Dorsolateral prefrontal cortex (tissue), 122 donors: ENCODE measurements at places on chromosomes 4 and X.

GRCh38 chr4:147651563-147651962 lies 32.4 kb downstream of the PRMT9 start:
- no peak for DNase-seq

GRCh38 chr4:151887031-151887815 lies 126.4 kb upstream of the GATB start:
- no peak for DNase-seq

- DNase-seq = no peak
Measured at GRCh38 chr4:188372829-188373228, 233.6 kb downstream of the TRIML1 start.

DNA sequence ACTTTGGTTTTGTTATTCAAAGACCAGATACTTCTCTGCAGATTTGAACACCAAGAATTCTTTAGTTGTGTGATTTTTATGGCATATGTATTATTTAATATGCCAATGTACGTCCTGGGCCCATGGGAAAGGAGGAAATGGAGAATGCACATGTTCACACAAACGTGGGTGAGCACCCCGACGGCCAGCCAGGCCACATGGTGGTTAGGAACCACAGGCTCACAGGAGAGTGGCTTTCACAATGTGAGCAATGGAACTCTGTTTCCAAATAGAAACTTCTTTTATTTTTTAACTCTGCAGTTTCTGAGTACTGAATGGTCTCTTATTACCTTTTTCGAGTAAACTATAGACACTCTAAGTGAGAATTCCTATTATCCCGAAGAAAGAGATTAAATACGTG lies 58.0 kb upstream of the UNC5C start:
- DNase-seq = no peak

DNA sequence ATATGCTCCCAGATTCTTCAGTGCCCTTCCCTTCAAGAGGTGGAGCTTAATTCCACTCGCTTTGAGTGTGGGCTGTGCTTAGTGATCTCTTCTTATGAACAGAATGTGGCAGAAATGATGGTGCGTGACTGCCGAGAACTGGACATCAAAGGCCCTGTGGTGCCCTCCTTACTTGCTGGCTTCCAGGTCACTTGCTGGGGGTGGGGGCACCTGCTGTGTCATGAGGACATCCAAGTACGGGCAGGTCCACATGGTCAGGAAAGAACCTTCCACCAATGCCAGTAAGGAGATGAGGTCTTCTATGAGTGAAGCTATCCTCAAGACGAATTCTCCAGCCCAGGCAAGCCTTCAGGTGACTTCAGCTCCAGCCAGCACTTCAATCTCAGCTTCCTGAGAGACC lies 95.8 kb downstream of the FAM53A start:
- DNase-seq = no peak

DNA sequence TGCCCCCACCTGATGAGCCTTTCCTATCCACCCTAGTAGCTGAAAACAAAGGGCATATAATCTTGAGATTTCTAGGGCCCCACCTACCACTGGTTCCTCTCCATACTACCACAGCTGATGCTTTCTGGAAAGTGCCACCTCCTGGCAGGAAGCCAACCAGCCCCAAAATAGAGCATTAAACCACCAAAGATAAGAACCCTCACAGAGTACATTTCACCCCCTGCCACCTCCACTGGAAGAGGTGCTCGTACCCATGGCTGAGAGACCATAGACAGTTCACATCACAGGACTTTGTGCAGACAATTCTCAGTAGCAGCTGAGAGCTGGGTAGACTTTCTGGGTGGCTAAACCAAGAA lies 94.1 kb downstream of the IRS4 start:
- no peak for DNase-seq

DNA sequence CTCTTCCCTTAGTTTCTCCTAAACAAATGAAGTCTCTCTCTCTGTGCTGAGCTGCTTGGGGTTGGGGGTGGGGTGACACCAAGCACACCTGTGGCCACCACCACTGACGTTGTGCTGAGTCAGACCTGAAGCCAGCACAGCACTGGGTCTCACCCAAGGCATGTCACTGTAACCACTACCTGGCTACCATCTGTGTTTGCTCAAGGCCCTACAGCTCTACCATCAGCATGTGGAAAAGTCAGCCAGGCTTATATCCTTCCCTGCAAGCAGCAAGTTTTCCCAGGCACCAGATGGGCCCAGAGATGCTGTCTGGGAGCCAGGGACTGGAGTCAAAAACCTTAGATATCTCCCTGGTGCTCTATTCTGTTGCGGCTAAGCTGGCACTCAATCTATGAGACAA lies 6.9 kb downstream of the CXCL10 start:
- DNase-seq = no peak

GRCh38 chrX:48927736-48928382 lies 9.0 kb upstream of the PIM2 start:
- DNase-seq = no peak

GRCh38 chrX:114015966-114016365 lies 567.9 kb upstream of the HTR2C start:
- no peak for DNase-seq

DNA sequence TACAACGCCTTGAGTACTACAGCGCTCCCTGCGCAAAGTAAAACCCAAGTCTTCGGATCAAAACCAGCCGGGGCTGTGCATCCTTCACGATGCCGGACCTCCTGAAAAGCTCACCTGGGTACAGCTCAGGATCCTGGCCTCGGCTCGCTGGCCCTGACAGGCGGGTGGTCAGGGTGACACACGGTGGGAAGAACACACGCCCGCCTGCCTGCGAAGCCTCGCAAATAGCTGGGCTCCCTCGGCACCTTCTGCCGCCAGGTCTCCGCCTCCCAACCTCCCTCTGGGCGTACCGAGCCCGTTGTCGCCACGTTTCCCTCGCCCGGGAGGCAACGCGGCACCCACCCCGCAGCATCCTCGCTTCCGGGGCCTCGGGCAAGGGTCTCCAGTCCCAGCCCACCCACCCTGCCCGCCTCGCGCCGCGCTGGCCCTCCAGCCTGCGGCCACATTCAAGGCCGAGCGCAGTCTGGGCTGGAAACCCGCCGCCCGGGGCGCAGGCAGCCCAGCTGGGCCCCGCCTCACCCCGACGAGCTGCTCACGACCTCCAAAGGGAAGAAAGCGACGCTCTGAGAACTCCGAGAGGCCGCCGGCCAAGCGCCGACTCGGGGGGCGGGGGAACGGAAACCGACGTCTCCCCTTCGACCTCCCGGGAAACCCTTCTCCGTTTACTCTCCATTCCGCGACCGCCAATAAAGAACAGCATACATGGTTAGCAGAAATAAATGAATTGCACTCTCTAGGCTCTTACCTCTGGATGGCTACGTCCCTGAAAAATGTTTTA lies 511 bp downstream of the PPM1K start:
- DNase-seq = peak; percentile 47

DNA sequence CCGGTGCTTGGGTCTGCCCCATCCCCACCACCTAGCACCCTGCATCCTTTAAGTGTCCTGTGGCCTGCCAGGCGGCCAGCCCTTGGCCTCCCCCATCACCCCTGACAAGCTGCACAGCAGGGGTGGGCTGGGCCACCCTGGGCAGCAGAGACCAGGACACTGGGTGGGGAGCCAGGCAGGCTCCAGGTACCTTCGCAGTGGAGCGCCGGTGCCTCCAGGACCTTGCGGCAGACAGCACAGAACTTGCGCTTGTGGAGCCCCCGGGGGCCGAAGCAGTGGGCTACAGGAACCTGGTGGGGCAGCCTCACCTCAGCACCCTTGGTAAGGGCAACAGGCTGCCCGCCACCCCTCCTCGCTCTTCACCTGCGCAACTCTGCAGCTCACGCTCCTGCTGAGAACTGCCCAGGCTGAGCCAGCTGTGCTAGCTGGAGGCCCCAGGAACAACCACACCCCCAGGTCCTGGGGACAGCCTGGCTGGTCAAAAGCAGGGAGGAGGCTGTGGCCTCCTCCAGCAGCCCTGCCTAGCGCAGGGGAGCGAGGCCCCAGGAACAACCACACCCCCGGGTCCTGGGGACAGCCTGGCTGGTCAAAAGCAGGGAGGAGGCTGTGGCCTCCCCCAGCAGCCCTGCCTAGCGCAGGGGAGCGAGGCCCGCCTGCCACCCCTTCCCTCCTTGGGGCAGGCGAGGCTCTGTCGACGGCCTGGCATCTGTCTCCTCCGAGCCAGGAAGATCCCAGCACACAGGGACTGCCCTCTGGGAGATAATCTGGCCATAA lies 4.6 kb downstream of the DGKQ start:
- no peak for DNase-seq

DNA sequence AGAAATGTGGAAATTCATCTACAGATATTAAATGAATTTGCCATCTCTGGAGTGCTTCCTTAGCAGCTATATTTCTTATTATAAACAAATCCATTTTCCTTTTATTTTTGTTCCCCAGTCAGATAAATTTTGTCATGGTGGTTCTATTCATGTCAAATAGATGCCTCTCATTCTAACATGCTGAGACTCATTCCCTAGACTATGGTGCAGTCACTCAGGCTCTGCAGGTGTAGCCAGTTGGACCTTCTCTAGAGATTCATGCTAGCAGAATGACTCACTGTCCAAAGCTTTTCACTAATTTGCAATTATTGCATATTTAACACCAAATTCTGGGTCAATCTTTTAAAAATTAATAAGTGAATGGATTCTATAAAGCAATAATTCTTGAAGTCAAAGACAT lies 1392.7 kb downstream of the PCDH7 start:
- no peak for DNase-seq

DNA sequence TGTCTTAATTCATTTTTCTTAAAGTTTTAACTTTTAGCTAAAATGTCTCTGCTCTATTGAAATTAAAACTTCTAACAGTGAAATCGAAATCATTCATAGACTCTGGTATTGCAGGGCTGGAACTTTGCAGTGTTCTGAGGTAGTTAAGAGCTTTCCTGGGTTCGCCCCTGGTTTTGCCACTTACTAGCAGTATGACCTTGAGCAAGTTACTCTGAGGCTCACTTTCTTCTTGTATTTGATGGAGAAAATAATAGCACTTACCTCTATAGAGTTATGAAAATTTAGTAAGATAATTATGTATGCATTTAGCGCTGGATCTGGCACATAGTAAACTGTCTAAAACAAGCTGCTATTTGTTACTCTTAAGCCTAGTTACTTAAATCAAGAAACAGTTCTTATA lies 1.7 kb downstream of the SLAIN2 start:
- no peak for DNase-seq

GRCh38 chr4:69601065-69601464 lies 38.4 kb downstream of the UGT2A2 start:
- DNase-seq = no peak

- no peak for DNase-seq
Measured at GRCh38 chrX:123108513-123109427, 75.3 kb upstream of the GRIA3 start.

GRCh38 chr4:106268786-106269185 lies 47.2 kb downstream of the TBCK start:
- no peak for DNase-seq

- DNase-seq = no peak
Measured at GRCh38 chr4:84681486-84682274, 98.8 kb downstream of the CDS1 start.

- no peak for DNase-seq
Measured at GRCh38 chr4:42865572-42866189, 26.8 kb upstream of the GRXCR1 start.
